IPS-NIHi11 (cell line): ENCODE measurements at places on chromosomes 16 and 17.
A peak's percentile ranks its signal among the peaks of the same experiment; 100 is the strongest.

DNA sequence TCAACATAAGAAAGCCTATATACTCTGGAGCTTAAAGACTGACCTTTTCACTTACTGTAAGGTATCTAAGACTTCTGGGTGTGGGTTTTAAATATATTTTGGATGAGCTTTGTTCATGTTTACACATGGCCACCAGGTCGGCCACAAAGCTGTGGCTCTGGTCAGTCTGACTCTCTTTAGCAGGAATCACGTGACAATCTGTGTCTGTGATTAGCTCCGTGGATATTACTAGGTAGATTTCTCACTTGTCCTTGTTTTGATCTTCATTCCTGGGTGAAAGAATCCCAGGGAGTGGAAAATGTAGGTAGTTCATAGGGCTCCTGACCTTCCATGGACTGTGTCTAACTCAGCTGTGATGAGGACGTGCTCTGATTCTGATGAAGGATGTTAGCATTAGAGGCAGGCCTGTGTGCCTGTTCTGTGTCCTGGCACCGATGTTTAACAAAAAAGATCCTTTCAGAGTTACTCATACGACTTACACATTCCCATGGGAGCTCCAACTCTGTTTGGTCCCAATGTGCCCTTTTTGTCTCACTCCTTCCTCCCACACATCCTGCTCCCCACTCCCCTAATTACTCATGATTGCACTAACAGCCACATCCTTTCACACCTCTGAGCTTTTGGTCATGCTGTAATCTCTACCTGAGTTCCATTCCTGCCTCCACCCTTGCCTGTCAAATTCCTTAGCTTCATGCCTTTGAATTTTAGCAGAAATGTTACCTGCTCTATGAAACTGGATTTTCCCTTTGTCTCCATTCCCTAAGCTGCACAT is 425.1 kb downstream of the MAF start:
- DNase-seq, result no peak

GRCh38 chr17:51016099-51016498 is 104.6 kb downstream of the SPAG9 start:
- no peak for DNase-seq

- no peak for DNase-seq
Measured at GRCh38 chr16:67391424-67392300, 1.6 kb downstream of the TPPP3 start.

- no peak for DNase-seq
Measured at GRCh38 chr16:13437413-13437795, 482.6 kb upstream of the ERCC4 start.

GRCh38 chr16:86079255-86079885 is 180.4 kb downstream of the IRF8 start:
- DNase-seq, result no peak

DNA sequence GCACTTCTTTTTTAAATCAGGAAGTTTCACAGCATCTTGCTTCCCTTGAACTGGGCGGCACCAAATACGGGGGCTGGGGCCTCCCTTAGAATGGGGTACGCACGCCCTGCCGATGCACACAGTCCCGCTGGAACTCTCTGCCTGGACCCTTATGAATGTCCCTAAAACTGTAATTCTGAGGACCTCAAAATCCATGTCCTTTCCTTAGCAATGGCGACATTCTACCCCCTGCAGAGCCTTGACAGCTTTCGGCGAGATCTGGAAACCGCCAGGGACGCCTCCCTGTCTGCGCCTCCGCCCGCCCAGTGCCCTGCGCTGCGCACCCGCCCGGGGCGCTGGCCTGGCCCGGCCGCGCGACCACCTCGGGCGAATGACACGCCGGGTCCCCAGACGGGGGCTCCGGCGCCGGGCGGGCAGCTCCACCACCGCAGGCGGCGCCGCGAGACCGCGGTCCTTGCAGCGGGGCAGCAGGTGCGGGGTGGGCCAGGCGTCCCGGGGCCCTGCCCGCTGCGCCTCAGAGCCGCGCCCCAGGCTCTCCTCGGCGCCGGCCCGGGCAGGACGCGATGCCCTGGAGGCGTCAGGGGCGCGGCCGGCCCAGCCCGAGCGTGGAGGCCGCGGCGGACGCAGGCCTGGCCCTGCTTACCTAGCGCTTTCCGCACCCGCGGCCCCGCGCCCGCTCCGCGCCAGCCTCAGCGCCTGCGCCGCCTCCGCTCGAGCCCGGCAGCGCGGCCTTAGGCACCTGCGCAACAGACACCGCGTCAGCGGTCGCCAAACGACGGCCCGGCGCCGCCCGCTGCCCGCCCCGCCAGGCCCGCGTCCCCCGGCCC is 548 bp downstream of the HAGH start:
- peak; percentile 89 for DNase-seq

DNA sequence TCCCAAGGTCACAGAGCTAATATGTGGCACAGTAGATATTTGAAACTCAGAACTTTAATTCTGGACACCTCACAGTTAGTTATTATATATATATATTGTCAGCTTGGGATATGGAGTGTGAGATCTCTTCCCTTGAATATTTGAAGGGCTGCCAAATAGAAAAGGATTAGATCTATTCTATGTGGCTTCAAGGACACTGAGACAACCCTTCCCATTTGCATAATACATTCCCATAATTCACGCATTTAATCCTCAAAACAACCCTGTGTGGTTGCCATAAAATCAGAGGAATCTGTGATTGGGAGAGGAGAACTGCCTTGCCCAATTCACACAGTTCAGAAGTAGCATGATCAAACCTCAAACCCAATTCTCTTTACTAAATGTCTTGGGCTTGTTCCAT is 365.8 kb upstream of the DYNLRB2 start:
- DNase-seq, result no peak

GRCh38 chr17:676060-676700 is 38.5 kb downstream of the VPS53 start:
- DNase-seq, result no peak

DNA sequence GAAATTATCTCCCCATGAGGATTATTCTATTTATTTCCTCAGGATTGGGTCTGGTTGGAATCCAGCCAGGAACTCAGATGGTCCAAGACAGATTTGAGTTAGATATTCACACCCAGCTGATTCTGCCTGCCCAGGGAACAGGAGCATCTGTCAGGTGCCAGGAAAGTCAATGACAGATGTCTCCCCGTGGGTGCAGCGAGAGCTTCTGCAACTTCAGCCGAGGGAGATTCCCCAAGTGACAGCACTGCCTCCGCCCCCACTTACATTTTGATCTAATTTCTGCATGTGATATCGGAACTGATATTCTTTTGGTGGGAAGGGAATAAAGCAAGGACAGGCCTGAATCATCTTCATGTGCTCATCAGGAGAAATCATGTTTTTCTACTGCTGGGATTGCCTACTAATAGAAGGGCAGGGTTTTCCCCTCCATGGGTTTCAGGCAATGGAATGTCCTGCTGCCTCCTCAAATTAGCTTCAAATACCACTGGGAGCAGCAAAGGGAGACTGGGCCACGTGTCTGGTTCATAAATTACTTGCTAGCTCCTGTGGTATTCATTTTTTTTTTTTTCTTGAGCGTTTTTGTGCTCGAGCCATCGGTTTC is 15.7 kb upstream of the DHX8 start:
- peak; percentile 27 for DNase-seq
